SW480 (cell line): ENCODE measurements at places on chromosomes 7 and 10.
A peak's percentile ranks its signal among the peaks of the same experiment; 100 is the strongest.

DNA sequence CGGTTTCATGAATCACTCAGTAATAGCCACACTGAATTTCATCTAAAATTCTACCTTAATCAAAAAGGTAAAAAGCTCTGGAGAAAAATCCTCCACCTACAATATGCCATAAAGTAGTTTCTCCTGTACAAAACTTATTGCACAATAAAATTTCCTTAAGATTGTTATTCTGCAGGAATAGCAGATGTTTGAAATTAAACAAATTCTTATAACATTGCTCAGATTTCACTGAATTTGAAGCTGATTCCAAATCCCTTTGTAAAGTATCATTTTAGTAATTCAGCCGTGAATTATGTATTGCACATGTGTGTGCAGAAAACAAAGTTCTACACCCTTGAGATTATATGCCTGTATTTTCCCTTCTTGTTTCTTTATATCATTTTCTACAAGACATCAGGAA, 123.8 kb downstream of the AMPH start:
- DNase-seq = no peak

GRCh38 chr10:110919971-110920881, 822 bp downstream of the SHOC2 start:
- peak; percentile 66 for DNase-seq

- peak; percentile 7 for DNase-seq
These were observed 29.1 kb upstream of the CALD1 start for GRCh38 chr7:134750083-134751062.

DNA sequence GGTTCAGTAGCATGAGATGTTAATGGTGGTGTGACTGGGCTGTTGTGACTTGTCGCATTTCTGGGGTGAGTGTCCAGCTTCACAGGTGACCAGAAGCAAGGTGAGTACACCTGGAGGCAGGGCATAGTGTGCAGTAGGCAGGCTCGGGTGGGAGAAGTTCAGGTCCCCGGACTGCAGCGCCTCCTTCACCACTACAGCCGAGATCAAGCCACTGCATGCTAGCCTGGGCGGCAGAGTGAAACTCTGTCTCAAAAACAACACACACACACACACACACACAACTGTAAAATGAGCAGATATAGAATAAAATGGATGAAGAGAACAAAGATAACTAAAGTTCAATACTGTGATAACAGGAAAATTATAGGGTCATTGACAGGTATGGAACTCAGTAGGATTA, 11.1 kb upstream of the PARD3 start:
- DNase-seq = no peak

- DNase-seq = peak; percentile 15
These were observed 15.0 kb downstream of the HTRA1 start for GRCh38 chr10:122476333-122476695.
